NCI-H2081 treated with DMSO at 0.1 percent for 48 hours (cell line): ENCODE measurements at places on chromosomes 1 and 21.
A peak's percentile ranks its signal among the peaks of the same experiment; 100 is the strongest.

DNA sequence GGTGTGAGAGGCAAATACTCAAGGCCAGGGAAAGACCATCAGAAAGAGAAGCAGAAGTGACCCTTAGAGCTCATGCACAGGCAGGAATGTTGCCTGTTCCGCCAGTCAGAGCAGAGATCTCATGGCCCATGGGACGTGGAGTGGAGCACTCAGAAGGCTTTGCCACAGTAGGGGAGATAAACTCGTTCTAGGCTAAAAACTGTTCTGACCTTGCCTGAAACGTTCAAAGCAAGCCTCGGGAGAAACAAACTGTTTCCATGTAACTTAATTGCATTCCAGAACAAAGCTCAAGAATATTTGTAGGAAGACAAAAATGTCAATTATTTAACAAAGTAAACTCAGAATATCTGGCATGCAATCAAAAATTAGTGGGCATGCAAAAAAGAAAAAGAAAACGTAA is 20.7 kb upstream of the SLC19A1 start:
- DNase-seq, result no peak

DNA sequence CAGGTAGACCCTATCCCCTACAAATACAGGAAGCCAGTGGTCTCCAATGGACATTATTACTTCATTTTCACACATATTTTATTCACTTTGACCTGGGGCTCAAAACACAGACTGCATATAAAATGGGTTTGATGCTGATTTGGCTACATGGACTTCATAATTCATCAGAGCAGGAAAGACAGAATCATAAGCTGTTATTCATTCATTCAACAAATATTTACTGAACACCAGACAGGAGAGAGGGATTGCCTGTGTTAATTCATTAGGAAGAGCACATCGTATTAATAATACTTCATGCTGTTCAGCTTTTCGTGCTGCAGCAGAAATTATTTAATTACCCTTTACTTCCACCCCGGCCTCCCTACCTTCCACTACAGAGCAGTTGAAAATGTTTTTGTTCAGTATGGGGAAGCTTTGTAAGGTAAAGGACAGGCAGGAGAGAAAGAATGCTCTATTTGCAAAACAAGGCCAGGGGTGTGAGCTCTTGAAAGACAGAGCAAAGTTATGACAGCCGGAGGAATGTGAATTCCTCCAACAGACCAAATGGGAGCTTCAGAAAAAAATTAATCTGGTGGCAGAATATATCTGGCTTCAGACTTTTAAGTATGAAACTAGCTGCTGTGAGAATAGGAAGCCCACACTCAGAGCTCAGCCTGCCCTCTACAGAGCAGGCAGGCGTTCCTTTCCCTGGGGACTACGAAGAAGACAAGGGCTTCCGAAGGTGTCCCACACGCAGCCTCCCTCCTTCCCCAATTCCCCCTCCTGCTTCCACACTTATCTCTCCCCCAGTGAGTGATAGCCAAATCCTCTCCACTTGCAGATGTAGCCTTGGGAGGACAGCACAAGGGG is 58.0 kb downstream of the MDM4 start:
- no peak for DNase-seq

GRCh38 chr1:9827558-9828185 is 3.9 kb upstream of the CLSTN1 start:
- DNase-seq, result no peak

DNA sequence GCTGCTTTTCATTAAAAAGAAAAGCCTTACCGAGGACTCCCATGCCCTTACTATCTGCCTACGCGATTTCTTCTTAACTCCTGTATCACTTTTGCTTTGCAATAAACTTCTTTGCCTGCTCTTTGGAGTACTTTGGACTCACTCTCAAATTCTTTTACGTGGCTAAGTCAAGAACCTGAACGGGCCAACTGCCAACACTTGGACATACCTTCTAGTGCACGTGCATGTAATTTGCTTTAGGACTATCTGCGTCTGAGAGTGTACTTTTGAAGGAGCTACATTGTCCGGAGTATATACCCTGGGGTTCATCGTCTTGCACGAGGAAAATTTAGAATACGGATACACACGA is 3.6 kb upstream of the OTUD3 start:
- DNase-seq, result no peak

DNA sequence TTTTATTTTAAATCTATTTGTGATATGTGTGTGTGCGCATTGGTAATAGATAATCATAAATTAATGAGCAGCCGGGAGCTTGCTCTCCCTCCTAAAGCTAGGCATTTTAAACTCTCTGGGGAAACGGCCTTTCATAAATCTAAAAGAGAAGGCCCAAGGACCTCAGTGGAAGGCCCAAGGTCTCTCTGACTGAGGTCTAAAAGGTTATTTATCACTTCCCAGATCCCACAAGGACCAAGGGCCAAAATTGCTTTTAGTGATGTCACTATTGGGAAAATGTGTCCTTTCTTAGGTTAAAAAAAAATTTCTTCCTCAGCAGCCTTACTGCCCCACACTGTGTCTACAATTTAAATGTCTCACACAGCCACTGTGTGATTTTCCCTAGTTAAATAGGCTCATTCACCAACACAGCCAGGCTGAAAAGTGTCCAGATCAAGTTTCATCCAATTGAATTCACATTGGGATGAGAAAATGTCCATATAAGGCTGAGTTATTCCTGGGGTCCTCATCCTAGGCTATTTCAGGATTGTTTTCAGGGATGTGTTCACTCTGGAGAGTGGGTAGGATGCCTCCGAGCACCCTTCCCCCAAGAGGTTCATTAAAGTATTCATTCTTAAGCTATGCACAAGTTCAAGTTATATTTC is 46.1 kb downstream of the SLC44A3 start:
- no peak for DNase-seq

DNA sequence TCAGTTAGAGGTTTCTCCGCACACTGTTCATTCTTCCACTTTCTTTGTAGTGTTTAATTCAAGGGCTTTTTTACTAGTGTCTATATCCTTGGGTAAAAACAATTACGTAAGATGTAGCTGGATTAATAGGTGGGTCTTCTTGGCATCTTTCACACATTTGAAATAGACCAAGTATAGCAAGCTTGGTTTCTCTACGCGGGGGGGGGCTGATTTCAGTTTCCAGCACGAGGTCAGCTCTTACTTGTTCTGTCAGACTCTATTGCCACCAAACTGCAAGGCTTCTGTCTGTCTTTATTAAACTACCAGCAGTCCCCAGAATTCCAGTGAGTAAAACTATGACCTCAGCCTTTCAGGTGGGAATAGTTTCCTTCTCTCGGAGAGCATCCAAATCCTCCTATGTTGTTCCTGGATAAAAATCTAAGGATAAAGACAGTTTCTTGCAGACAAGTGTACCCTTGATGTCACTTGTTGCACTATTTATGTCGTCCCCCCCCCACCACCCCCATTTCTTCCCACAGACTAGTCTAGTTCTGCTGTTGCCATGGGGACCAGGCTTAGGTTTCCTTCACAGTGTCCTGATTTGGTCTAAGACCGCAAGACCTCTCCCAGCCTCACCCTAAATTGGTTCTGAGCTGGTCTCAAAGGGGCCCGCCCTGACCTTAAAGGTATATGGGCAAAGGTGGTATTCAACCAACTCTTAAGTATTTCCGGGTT is 17.0 kb downstream of the SPATA46 start:
- no peak for DNase-seq

- DNase-seq, result no peak
Measured at GRCh38 chr1:214505134-214505533, 46.3 kb downstream of the PTPN14 start.

DNA sequence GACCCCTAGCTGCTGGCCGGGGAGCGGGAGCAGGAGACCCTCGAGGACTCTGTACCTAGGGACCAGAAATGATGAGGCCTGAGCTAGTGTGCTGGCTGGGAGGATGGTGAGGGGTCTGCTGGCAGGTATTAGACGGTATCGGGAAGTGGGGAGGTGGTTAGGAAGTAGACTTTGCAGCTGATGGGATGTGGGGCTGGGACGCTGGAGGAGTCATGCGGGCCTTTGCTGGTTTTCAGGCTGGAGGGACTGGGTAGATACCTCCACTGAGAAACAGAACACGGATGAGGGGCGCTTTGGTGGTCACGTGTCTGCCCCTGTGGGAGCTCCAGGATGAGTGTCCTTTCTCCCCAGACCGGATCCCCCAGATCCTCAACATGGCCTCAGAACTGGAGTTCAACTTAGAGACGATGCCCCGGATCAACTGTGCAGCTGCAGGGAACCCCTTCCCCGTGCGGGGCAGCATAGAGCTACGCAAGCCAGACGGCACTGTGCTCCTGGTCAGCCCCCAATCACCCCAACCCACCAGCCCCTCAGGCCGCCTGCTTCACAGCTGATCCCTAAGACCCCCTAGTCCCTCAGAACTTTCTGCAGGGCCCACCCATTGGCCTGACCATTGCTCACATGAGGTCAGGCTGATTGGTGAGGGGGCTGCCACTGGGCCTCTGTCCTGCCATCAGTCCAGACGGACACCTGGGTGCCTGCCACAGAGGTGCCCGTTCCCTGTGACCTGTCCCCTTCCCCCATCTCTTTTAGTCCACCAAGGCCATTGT is 8.0 kb downstream of the TIE1 start:
- no peak for DNase-seq

DNA sequence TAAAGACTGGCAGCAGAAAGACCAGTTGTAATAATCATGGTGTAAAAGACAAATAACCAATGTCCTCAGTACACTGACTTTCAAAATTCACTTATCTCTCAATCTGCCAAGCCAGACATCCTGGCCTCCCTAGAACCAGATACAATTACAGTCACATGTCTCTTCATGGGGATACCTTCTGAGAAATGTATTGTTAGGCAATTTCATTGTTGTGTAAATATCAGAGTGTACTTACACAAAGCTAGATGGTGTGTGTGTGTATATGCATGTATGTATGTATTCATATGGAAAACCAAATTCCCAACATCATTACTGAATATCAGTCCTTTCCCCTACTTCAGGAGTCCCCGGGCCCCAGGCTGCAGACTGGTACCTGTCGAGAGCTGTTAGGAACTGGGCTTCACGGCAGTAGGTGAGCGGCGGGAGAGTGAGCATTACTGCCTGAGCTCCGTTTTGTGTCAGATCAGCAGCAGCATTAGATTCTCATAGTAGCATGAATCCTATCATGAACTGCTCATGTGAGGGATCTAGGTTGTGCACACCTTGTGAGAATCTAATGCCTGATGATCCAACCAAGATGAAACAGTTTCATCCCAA is 65.3 kb upstream of the ZNF326 start:
- no peak for DNase-seq

DNA sequence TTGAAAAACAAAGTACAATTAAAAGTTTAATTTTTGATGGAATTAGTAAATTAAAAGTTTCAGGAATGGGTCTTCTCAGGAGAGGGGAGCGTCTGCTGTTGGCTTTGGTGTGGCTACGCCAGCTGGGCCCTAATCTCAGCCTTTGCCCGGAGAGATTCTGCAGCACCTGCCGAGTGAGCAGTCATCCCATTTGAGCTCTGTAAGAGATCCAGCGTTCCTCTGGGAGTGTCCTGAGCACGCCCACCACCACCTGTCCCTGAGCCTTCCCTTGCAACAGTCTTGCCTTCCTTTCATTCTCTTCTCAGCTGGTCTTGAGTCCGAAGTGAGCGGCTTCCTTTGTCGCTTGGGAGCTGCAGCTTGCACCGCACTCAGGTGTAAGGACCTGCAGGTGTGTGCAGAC is 263.1 kb downstream of the CAMTA1 start:
- DNase-seq, result no peak

DNA sequence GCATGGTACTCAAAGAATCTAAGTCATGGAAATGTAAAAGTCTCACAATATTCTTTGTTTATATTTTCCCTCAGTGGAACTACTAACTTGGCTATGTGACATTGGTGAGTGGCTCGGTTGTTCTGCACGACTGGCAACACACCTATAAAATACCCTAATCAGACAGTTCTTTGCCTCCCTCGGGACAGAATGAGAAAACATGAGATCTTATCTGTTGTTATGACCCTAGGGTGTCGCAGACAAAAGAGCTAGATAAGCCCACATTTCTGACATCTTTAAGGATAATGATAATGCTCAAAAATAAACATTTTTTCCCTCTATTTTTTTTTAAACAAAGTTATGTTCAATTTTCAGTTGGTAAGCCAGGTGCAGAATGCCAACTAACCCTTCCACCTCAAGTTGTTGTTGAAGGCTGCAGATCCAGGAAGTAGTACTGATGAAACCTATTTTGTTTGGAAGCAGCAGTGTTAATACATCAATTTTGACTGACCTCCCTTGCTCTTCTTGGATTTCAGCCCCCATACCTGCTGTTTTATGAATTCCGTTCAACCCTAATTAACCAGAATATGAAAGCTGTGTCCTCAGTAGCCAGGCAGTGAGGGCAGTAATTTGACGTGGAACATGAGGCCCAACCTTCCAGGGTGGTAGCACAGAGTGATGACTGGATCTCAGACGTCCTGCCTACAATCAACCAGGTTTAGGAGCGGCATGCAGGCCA is 108.7 kb upstream of the DUSP10 start:
- DNase-seq, result peak; percentile 14

DNA sequence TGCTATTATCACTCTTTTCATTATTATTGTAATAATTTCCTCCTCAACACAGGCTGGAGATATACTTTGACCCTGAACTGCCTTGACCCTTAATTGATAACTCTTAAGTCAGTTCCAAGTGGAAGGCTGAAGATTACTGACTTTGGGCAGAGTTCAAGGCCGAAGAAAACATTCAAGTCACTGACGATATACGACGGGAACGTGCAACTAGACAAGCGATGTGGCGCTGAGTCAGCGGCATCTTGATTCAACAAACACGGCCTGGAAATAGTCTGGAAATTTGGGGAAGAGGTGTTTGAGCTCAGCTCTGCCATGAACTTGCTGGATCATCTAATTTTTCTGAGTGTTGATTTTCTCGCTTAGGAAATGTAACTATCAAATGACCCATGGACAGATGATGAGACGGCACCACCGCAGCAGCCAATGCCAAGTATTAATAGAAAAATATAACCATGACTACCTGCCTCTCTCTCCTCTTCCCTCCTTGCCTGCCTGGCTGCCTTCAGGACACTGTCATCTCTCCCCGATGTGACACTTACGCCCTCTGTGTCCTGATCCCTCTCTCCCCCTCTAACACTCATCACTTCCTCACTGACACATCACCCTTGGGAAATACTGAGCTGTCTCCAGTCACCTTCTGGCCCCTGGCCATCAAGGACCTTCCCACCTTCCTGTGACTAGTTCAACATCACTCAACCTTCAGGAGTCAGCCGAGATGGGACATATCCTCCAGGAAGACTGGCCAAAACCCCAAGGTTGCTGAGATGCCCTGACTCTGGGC is 49.4 kb downstream of the TMCO4 start:
- DNase-seq, result no peak

DNA sequence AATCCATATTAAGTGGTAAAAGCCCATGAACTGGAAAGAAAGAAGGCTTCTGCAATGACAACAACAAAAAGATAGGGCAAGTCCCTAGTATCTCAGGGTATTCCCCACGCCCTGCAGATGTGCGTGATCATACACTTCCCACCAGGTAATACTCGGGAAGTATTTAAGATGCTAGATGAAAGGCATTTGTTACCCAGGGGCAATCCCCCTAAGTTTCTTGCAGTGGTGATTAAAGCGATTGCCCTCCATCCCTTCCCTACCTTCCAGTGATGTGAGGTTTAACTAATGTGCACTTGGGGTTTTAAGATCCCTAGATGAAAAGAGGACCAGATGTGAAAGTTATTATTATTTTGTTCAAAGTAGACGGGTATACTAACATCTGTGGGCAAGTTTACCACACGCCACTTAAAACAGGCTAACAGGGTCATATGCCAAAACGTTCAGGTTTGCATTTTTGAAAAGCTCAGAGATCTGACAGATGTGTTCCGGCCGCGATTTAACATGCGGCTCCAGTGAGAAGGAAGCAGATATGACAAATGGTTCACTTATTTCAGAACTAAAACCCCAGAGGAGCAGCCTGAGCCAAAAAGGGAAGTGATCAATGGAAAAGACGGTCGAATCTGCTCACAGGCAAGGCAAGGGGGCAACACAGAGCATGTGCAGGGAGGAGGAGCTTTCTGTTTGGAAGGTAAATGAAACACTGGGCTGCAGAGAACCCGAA is 17.4 kb downstream of the TIAM1 start:
- no peak for DNase-seq
